ENCODE measurements at places on chromosomes 6 and 20.
A peak's percentile ranks its signal among the peaks of the same experiment; 100 is the strongest.

DNA sequence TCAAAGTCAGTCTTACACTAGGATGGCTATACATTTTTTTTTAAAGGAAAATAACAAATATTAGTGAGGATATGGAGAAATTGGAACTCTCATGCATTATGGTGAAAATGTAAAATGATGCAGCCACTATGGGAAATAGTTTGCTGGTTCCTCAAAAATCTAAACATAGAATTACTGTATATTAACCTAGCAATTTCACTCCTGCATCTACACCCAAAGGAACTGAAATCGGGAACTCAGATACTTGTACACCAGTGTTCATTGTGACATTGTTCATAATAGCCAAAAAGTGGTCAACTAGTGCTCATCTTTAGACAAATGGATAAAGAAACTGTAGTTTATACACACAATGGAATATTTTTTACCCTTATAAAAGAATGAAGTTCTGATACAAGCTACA lies 110.7 kb downstream of the UTRN start:
- H3K4me3 ChIP-seq: no peak overlapping the region
- H3K36me3 ChIP-seq: no peaks in the 10 kb centered on the region
- H3K27me3 ChIP-seq: no peaks in the 10 kb centered on the region
- H3K27ac ChIP-seq: no peak overlapping the region

DNA sequence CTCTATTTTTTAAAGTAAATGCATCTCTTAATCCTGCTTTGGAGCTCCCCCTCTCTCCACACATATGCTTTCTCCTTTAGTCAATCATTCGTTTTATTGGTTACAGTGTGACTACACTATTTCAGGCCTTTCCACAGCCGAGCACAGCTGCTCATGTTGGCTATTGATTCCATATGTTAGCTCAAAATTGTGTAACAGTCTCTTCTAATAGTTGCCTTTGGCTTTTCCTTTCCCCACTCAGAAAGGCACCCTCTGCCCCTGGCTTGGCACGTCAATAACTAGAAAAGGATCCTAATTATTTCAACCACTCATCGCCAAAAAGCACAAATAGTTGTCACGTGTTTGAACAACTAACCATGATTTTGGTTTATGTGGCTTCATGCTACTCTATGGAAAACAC lies 410.3 kb upstream of the SLC35B3 start:
- H3K27ac ChIP-seq: no peak overlapping the region
- no peak overlapping the region for H3K4me3 ChIP-seq
- H3K4me1 ChIP-seq: no peaks in the 10 kb centered on the region
- H3K36me3 ChIP-seq: no peaks in the 10 kb centered on the region
- no peak for DNase-seq

GRCh38 chr20:11846131-11846530 lies 71.6 kb upstream of the BTBD3 start:
- no peaks in the 10 kb centered on the region for H3K27me3 ChIP-seq
- no peak overlapping the region for H3K4me3 ChIP-seq
- H3K36me3 ChIP-seq: no peaks in the 10 kb centered on the region

GRCh38 chr6:55669028-55669427 lies 90.0 kb upstream of the HMGCLL1 start:
- H3K36me3 ChIP-seq: no peaks in the 10 kb centered on the region
- no peak overlapping the region for H3K4me3 ChIP-seq
- peaks cover 3% of the 10 kb centered on the region for H3K4me1 ChIP-seq
- no peaks in the 10 kb centered on the region for H3K27me3 ChIP-seq
- H3K27ac ChIP-seq: no peak overlapping the region

DNA sequence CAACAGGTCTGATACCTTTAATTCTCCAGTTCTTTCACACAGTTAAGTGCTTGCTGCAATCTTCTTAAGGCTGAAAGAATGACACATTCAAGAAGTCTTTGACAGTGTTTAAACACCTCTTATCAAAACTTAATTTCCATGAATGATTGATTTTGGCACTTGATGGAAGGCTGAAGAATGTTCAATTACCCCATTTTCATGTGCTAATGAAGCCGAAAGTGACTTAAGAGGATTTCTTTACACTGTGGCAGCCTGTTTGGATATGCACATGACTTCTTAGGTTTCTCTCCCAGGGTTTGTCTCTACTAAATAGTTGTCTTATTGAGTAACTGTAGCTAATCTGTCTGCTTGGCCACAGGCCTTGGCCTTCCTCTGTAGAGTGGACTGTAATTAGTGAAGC lies 81.1 kb upstream of the PRDM1 start:
- no peak overlapping the region for H3K27ac ChIP-seq
- no peak overlapping the region for H3K4me3 ChIP-seq
- no peak for DNase-seq
- H3K36me3 ChIP-seq: no peaks in the 10 kb centered on the region
- no peaks in the 10 kb centered on the region for H3K4me1 ChIP-seq
- no peaks in the 10 kb centered on the region for H3K27me3 ChIP-seq

DNA sequence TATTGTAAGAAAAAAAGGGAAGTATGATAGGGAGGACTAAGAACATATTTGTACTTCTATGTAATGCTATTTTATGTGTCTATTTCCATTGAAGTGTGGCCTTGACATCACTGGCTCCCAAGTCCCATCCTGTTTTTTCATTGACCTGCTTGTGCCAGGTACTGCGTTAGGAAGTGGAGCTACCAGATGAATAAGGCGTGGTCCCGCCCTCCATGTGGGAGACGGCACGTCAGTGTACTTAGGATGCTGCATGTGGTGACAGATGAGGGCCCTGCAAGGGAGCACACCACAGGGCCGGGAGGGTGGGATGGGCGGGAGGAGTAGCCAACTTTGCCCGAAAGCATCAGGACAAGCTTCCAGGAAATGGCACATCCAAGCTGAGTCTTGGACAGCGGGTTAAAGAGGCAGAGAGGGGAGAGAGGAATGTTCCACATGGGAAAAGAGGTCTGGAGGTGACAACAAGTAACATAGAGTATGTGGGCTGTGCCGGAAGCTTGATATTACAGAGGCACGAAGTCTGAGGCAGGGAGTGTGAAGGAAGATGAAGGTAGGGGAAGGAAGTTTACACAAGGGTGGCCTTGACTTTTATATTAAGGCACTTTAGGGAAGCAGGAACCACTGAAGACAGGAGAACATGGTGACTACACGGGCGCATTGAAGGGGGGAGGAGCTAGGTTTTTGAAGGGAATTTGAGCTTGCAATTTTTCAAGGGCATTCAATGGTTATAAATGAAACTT lies 140.6 kb downstream of the MTHFD1L start:
- no peaks in the 10 kb centered on the region for H3K27me3 ChIP-seq
- peaks cover 14% of the 10 kb centered on the region for H3K4me1 ChIP-seq
- DNase-seq: no peak
- no peak overlapping the region for H3K27ac ChIP-seq
- no peaks in the 10 kb centered on the region for H3K36me3 ChIP-seq

DNA sequence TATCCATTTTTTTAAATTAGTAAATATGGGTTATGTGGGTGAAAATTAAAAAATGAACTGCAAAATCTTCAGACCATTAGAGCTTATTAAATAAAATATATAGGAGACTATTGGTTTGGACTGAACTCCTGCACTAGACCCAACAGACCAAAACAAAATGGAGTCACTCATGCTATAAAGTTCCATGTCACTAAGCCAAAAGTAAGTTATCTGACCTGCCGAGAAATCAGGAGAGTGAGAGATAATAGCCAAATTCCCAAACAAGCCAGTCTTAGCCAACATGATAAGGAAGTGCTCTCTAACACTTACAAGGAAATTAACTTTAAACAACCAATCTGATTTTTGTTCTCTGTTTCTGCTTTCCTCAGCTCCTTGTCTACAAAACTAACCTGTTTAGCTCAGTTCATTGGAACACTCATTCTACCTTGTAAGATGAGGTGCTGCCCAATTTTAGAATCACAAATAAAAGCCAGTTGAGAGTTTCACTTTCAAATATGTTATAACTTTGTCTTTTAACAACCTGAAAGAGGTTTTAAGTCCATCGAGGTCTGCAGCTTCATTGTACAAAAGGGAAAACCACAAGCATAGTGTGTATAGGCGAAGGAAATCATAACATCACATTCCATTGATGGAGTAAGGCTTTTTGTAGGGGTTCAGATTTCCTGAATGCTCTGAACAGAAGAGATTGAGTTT lies 220.5 kb downstream of the TENT5A start:
- H3K27ac ChIP-seq: no peak overlapping the region
- no peaks in the 10 kb centered on the region for H3K27me3 ChIP-seq
- DNase-seq: no peak
- no peak overlapping the region for H3K4me3 ChIP-seq
- H3K4me1 ChIP-seq: no peaks in the 10 kb centered on the region

DNA sequence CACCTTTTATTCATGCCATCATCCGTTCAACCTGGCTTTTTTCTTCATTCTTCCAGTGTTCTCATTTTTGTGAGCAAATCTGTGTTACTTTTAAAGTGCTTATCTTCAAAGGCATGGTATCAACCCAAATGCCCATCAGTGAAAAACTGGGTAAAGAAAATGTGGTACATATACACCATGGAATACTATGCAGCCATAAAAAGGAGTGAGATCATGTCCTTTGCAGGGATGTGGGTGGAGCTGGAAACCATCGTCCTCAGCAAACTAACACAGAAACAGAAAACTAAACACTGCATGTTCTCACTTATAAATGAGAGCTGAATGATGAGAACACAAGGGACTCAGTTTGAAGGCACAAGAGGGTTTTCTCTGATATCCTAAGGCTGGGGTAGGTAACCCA lies 130.3 kb downstream of the CCDC170 start:
- H3K27ac ChIP-seq: no peak overlapping the region
- H3K4me3 ChIP-seq: no peak overlapping the region
- DNase-seq: no peak
- H3K36me3 ChIP-seq: no peaks in the 10 kb centered on the region
- no peaks in the 10 kb centered on the region for H3K4me1 ChIP-seq

GRCh38 chr6:56642366-56643261 lies at the start of gene DST:
DST (minus strand) TSS chr6:56642889.
- H3K4me3 ChIP-seq: peak within 1 kb of the TSS; percentile 42
- no peaks in the 10 kb centered on the region for H3K27me3 ChIP-seq
- DNase-seq: no peak
- peaks cover 36% of the 10 kb centered on the region for H3K4me1 ChIP-seq
- H3K36me3 ChIP-seq: peaks cover 7% of the 10 kb centered on the region

- H3K36me3 ChIP-seq: no peaks in the 10 kb centered on the region
- H3K27me3 ChIP-seq: no peaks in the 10 kb centered on the region
- no peak overlapping the region for H3K27ac ChIP-seq
- DNase-seq: no peak
- H3K4me1 ChIP-seq: peaks cover 21% of the 10 kb centered on the region
- no peak overlapping the region for H3K4me3 ChIP-seq
Measured at GRCh38 chr6:136034422-136034821, 182.9 kb downstream of the PDE7B start.

- no peaks in the 10 kb centered on the region for H3K36me3 ChIP-seq
- no peak overlapping the region for H3K27ac ChIP-seq
- DNase-seq: no peak
- no peak overlapping the region for H3K4me3 ChIP-seq
- H3K27me3 ChIP-seq: no peaks in the 10 kb centered on the region
Measured at GRCh38 chr6:20705741-20706140, 171.5 kb downstream of the CDKAL1 start.

DNA sequence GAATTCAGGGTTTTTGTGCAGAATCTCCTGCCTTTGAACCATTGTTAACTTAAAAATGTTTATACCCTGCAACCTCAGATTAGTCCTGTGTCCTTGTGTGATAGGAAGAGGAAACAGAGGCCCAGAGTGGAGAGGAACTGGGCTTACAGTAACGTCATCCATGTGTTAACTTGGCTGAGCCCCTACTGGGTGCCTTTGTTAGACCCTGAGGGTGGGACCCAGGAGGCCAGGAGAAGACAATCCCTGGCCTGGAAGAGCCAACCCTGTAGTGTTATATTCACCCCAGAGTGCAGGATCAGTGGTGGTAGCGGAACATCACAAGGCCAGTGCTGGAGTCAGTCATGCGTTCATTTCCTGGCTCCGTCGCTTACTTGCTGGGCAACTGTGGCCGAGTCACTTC lies 10.6 kb downstream of the MYLK2 start:
- no peaks in the 10 kb centered on the region for H3K4me1 ChIP-seq
- no peaks in the 10 kb centered on the region for H3K27me3 ChIP-seq
- H3K36me3 ChIP-seq: no peaks in the 10 kb centered on the region

GRCh38 chr6:165686596-165687365 lies 23.7 kb upstream of the PDE10A start:
- H3K4me3 ChIP-seq: no peak overlapping the region
- H3K4me1 ChIP-seq: no peaks in the 10 kb centered on the region
- H3K36me3 ChIP-seq: no peaks in the 10 kb centered on the region

GRCh38 chr6:110664933-110665332 lies 150.3 kb downstream of the CDK19 start:
- H3K27me3 ChIP-seq: no peaks in the 10 kb centered on the region
- no peak overlapping the region for H3K27ac ChIP-seq
- no peaks in the 10 kb centered on the region for H3K36me3 ChIP-seq
- H3K4me3 ChIP-seq: no peak overlapping the region
- H3K4me1 ChIP-seq: no peaks in the 10 kb centered on the region

DNA sequence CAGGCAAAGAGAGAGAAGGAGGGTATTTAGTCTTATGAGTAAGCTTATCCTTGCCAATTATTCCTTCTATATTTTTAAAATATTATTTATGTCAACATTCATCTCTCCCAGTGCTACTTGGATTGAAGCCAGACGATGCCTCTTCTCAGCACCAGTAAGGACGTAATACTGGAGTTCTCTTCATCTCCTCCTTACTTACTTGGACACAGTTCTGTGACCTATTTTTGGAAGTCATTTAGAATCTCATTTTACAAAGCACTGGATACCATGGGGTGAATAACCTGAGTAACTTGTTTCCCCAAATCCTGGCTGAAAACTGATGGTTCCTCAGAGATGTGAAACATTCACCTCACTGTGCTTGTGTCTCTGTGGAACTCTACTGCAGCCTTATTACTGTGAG lies 137.4 kb upstream of the LAMP5 start:
- no peak overlapping the region for H3K27ac ChIP-seq
- H3K36me3 ChIP-seq: no peaks in the 10 kb centered on the region
- no peaks in the 10 kb centered on the region for H3K27me3 ChIP-seq
- no peak overlapping the region for H3K4me3 ChIP-seq
- no peak for DNase-seq

- H3K36me3 ChIP-seq: no peaks in the 10 kb centered on the region
- no peak overlapping the region for H3K4me3 ChIP-seq
- H3K4me1 ChIP-seq: no peaks in the 10 kb centered on the region
- DNase-seq: no peak
- no peak overlapping the region for H3K27ac ChIP-seq
Measured at GRCh38 chr20:61129311-61129710, 122.8 kb upstream of the CDH4 start.

- no peak for DNase-seq
- H3K27me3 ChIP-seq: peaks cover 2% of the 10 kb centered on the region
- H3K36me3 ChIP-seq: no peaks in the 10 kb centered on the region
- peak overlapping the region; percentile 89 for H3K27ac ChIP-seq
- H3K4me3 ChIP-seq: peak overlapping the region; percentile 82
- H3K4me1 ChIP-seq: peaks cover 20% of the 10 kb centered on the region
Measured at GRCh38 chr20:38747495-38748096, 664 bp upstream of the ACTR5 start.

- H3K27me3 ChIP-seq: no peaks in the 10 kb centered on the region
- H3K27ac ChIP-seq: no peak overlapping the region
- no peaks in the 10 kb centered on the region for H3K4me1 ChIP-seq
- H3K36me3 ChIP-seq: no peaks in the 10 kb centered on the region
- no peak overlapping the region for H3K4me3 ChIP-seq
- DNase-seq: no peak
Measured at GRCh38 chr6:31422587-31422986, 19.2 kb downstream of the MICA start.

Measured in suprapubic skin (tissue), 4 donors.